Colonic mucosa (tissue), 4 donors: ENCODE measurements at places on chromosomes 4 and X.
A peak's percentile ranks its signal among the peaks of the same experiment; 100 is the strongest.

DNA sequence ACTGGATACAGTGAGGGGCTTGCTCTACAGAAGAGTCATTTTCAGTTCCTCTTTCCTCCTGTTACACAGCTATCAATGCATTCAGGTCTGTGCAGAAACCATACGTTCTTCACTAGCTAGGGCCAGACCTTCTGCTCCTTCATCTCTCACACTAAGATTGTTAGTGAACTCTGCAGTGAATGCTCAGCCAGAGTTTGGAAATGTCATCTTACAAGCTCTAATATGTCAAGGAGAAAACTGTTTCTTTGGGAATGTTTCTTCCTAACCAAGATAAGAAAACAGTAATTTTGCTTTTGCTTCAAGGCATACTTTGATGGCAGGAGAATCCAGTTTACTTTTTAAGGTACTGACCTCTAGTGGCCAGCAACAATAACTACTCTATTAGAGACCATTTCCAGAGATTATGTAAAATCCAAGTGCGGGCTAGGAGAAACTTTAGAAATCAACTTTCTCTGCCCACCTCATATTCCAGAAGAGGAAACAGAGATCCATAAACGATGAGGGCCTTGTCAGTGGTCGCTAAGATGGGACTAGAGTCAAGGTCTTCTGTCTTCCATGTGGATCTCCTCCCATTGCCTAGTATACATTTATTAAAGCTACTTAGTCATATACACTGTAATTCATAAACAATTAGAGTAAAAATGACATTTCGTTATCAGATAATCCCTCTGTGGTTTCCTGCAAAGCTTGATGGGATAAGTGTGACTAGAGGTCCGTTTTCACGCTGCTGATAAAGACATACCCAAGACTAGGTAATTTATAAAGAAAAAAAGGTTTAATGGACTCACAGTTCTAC lies 12.1 kb upstream of the CC2D2A start:
- DNase-seq: no peak

- DNase-seq: no peak
These were observed 173.9 kb downstream of the GRXCR1 start for GRCh38 chr4:43066415-43066814.

GRCh38 chrX:9569876-9570301 lies 105.0 kb downstream of the TBL1X start:
- no peak for DNase-seq

DNA sequence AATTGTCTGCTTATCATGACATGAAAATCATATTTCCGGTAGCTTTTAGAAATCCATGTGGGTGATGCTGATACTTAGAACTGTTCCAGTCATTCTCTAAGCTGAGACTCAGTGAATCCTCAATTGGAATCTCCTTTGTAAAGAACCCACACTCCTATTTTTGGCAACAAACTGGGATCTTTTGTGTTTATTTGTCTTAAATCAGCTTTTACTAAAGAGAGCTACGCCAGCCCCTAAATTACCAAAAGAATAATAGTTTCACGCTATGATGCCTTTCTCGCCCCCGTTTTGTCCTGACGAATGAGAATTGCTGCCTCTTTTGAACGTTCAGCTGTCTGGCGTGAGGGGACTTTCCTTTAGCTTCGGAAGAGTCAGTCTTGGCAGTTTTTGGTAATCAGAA lies 195.9 kb downstream of the SHOX start:
- DNase-seq: no peak

DNA sequence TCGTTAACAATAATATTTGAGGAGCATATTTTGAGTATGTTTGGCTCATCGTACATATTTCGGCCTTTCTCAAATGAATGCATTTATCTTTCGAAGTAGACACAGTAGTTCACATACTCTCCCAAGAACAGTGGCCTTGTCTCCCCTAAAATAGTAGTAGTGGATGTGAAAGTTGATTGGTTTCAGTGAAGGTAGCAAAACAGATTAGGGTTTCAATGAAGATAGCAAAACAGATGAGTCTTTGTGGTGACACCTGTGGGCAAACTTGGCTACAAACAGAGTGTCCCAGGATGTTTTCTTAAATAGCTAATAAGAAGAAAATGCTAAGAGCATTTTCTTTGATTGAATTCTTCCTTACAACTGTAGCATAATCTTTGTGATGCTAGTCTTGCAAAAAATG lies 67.0 kb downstream of the USP9X start:
- no peak for DNase-seq

GRCh38 chr4:11428899-11429698 lies 405 bp upstream of the HS3ST1 start:
- DNase-seq: peak; percentile 91

DNA sequence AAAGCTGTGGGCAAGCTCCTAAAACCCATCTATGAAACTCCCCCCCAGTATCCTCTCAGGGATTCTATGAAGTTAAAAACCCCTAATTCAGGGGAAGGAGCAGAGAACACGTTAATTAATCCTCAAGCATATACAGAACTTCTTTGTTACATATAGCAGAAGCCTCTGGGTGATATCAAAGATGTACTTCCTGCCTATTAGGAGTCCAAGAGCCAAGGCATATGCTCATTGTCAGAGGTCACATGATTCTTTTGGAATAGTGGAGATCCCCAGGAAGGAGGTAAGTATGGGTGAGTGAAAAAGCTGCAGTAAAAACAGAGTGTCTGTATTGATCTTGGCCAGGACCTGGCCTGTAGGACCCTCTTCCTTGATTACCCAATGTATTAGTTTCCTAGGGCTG lies 2.9 kb upstream of the SPARCL1 start:
- DNase-seq: no peak

GRCh38 chr4:92814677-92815076 lies 510.9 kb downstream of the GRID2 start:
- DNase-seq: no peak

DNA sequence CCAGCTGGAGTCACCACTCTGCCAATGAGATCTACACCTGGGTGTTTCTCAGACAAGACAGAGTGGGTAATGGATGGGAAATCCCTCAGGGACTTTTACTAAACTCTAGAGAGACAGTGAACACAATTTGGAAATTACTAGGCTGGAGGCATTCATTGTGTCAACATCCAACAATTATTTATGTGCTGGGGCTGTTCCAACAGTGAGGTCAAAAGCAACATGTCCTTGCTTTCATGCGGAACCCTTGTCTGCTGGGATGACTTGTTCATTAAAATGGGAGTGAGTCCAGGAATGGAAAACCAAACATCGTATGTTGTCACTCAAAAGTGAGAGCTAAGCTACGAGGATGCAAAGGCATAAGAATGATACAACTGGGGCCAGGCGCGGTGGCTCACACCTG lies 54.0 kb downstream of the DRD5 start:
- DNase-seq: no peak

GRCh38 chr4:40246938-40247337 lies 50.1 kb downstream of the RHOH start:
- DNase-seq: no peak

DNA sequence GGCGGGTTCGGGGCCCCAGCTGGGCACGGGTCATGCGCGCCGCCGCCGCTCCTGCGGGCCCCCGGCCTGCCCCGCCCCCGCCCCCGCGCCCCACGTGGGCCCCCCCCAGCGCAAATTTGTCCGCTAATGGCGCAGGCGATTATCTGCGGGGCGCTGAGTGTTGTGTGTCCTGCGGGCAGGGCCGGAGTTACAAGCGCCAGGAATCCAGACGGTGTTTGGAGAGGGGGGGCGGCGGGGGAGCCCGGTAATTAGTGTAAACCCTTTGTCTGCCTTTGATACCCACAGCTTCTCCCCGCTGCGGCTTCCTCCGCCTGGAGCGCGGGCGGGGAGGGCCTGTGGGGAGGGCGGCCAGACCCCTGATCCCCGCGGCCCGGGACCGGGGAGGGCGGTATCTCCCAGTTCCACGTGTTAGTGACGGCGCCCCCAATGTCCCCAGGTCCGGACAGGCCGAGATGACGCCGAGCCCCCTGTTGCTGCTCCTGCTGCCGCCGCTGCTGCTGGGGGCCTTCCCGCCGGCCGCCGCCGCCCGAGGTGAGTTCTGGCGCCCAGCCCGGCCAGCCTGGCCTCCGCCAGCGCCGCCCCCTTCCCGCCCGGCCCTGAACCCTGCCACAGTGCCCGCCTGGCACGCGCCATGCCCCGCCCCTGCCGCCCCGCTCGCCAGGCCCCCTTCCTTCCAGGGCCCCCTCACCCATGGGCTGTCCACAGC lies 761 bp downstream of the FGFRL1 start:
- DNase-seq: peak; percentile 71

GRCh38 chr4:84058201-84058600 lies 440.9 kb downstream of the NKX6-1 start:
- DNase-seq: no peak

DNA sequence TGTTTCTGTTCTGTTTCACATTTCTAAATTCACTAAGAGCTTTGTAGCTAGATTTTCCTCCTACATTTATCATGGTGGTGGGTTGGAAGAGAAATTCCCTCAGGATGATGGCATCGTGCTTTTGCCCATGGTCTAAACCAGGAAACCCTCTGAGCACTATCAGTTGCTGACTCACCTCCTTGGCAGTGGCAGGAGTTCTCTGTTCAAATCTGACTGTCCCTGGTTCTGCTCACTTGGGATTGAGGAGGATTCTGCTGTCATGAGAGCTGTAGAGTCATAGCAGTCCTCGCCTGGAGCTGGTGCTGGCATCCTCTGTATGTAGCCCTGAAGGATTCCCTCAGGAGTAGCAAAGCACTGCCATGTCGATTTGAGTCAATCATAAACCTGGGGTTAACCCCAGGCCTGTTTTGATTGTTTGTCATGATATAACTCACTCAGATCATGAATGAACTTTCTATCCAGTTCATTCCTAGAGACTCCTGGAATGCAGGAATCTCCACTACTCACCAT lies 9.4 kb downstream of the TEX13A start:
- no peak for DNase-seq
